ENCODE measurements at places on chromosomes 12 and 14. TPM values are rescaled to one million over a fixed set of nuclear protein-coding genes. Genes with fewer than 3 reads are reported as not detected.

DNA sequence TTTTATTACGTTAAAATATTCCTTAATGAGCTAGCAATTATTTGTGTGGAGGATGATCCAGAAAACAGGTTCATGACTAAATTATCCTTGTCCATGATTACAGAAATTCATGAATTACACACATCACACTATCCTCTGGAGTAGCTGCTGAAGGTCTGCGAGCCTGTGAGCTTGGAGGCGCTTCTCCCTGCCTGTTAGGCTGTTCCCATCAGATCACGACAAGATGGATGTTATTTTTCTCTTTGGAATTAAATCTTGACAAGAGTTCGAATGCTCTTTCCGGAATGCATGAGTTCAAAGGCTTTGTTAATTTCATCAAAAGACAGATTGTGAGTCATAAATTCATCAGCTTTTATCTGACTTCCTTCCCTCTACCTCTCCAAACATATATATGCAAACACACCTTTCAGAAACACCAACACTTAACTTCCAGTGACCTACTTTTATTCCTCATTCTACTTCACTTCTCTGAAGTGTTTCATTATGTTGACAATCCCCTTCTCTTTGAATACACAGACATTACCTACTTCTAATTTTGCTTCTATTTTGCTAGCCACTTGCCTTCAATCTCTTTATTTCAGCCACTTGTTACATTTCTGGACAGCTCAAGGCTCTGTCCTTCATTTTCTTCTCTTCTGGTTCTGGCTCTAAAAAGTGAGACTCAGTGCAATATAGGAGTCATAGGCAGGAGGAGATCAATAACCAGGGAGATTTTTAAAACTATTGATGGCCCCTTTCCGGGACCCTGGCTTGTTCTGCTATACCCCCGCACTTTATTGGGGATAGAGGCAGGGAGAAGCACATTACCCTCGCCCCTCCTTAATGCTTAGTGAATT is 274.6 kb downstream of the BTG1 start:
- H3K27me3 ChIP-seq: no peaks in the 10 kb centered on the region
- no peak for DNase-seq
- H3K4me3 ChIP-seq: no peak overlapping the region

- H3K4me3 ChIP-seq: no peak overlapping the region
- H3K36me3 ChIP-seq: no peaks in the 10 kb centered on the region
- no peak overlapping the region for H3K27ac ChIP-seq
- DNase-seq: no peak
- no peaks in the 10 kb centered on the region for H3K27me3 ChIP-seq
These were observed 52.0 kb downstream of the PIK3C2G start for GRCh38 chr12:18313306-18313705.

The GPD1 gene
- 0.38 TPM for total RNA-seq

DNA sequence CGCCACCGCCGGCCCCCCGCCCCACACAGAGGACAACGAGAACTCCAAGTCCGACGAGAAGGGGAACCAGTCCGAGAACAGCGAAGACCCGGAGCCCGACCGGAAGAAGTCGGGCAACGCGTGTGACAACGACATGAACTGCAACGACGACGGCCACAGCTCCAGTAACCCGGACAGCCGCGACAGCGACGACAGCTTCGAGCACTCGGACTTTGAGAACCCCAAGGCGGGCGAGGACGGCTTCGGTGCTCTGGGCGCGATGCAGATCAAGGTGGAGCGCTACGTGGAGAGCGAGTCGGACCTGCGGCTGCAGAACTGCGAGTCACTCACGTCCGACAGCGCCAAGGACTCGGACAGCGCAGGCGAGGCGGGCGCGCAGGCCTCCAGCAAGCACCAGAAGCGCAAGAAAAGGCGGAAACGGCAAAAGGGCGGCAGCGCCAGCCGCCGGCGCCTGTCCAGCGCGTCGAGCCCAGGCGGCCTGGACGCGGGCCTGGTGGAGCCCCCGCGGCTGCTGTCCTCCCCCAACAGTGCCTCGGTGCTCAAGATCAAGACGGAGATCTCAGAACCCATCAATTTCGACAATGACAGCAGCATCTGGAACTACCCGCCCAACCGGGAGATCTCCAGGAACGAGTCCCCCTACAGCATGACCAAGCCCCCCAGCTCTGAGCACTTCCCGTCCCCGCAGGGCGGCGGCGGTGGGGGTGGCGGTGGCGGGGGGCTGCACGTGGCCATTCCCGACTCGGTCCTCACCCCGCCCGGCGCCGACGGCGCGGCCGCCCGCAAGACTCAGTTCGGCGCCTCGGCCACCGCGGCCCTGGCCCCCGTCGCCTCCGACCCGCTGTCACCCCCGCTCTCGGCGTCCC is 150.9 kb downstream of the EGLN3 start:
- no peaks in the 10 kb centered on the region for H3K36me3 ChIP-seq
- DNase-seq: no peak

- H3K4me1 ChIP-seq: peaks cover 31% of the 10 kb centered on the region
- no peaks in the 10 kb centered on the region for H3K27me3 ChIP-seq
- H3K27ac ChIP-seq: no peak overlapping the region
- no peak overlapping the region for H3K4me3 ChIP-seq
- no peak for DNase-seq
These were observed 52.2 kb downstream of the DYNC1H1 start for GRCh38 chr14:102016420-102017090.
